ENCODE measurements at places on chromosomes 5 and 9.

DNA sequence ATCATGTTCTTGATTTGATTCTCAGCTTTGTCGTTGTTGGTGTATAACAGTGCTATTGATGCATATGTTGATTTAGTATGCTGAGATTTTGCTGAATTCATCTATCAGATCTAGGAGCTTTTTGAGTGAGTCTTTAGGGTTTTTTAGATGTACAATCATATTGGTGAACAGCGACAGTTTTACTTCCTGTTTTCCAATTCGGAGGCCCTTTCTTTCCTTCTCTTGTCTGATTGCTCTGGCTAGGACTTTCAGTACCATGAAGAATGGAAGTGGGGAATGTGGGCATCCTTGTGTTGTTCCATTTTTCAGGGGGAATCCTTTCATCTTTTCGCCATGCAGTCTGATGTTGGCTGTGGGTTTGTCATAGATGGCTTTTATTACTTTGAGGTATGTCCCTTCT lies 100.4 kb downstream of the SGCD start:
- DNase-seq: no peak

- no peak for DNase-seq
Observed at GRCh38 chr5:39121315-39121714, 47.1 kb upstream of the RICTOR start.

GRCh38 chr9:69877852-69878514 lies 57.4 kb downstream of the CFAP95 start:
- DNase-seq: peak; percentile 46

DNA sequence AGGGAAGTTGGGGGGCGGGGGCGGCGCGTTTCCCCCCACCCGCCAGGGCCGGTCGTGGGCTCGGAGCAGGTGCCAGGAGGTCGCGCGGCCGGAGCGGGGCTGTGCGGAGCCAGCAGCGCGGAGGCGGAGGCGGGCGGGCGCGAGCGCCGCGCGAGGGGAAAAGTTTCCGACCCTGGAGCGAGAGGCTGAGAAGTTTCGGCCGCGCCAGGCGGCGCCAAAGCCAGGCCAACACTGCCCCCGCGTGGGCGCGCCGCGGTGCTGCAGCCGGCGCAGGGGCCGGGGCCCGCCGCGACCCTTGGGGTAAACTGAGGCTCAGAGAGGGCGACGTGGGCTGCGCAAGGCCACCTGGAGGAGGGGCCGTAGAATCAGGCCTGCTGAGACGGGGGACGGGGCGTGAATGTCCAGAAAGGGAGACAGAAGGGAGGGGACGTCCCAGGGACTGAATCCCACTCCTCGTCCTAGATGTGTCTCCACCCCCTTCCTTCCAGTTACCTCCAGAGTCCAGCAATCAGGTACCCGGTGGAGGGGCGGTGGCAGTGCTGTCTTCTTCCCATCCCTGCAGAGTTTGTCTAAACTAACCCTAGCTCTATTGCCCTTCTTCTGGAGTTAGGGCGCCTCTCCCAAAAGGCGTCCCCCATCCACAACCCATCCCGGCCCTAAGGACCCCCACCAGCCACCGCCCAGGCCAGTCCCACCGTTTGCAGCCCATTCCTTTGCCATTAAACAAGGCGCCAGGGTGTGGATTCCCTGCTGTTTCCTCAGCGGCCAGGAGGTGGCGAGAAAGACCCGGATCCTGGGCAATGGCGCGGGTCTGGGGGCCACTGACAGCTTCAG lies 10.2 kb downstream of the C9orf50 start:
- DNase-seq: peak; percentile 85

GRCh38 chr5:139949710-139950109 lies 93.4 kb downstream of the NRG2 start:
- no peak for DNase-seq

GRCh38 chr5:181234455-181235306 lies 9.0 kb downstream of the RACK1 start:
- DNase-seq: no peak

Data from CD8-positive, alpha-beta T cell (primary cell).